ENCODE measurements at places on chromosomes 2 and 18.

GRCh38 chr2:144738749-144739148 lies 218.8 kb upstream of the ZEB2 start:
- no peak for DNase-seq

DNA sequence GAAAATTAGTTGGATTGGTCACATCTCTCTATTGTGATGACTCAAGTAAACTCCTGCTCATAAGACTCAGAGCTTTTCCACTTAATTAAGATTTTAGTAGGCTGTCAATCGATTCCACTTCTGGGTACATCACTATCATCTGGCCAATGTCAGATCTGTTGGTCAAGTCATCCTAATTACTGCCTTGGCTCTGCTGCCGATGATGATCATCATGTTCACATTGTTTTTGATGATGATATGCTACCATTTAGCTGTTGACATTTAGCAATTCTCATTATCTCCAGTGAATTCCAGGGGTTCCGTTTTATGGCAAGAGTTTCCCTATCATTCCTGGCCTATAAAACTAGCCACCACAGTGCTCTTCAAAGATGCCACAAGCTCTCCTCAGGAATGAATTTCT lies 253.4 kb downstream of the IKZF2 start:
- DNase-seq: no peak

GRCh38 chr2:63194175-63194574 lies 143.5 kb downstream of the OTX1 start:
- no peak for DNase-seq

DNA sequence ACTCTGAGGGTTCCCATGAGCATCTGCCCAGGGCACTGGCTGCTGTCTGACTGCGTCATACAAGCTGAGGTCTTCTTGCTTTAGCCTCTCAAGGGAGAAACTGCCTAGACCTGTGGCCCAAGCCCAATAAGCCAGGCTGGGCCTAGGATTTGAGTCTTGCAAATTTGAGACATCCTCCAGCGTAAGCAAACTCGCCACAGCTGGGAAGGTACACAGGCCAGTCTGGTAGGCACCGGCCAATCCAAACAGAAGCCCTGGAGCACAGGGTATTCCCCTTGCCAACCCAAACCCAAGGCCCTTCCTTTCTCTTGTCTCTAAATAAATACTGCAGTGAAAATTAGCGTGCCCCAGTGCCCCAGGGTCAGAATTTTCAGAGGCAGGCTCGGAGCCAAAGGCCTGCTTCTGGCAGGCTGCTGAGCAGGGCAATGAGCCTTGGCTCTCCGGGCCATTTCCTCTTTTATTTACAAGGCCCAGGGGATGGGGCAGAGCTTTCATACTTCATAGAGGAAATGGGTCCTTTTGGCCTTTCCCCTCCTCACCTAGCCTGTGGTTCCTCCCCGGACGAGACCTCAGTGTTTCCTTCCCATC lies 33.3 kb downstream of the POLR1A start:
- DNase-seq: no peak

DNA sequence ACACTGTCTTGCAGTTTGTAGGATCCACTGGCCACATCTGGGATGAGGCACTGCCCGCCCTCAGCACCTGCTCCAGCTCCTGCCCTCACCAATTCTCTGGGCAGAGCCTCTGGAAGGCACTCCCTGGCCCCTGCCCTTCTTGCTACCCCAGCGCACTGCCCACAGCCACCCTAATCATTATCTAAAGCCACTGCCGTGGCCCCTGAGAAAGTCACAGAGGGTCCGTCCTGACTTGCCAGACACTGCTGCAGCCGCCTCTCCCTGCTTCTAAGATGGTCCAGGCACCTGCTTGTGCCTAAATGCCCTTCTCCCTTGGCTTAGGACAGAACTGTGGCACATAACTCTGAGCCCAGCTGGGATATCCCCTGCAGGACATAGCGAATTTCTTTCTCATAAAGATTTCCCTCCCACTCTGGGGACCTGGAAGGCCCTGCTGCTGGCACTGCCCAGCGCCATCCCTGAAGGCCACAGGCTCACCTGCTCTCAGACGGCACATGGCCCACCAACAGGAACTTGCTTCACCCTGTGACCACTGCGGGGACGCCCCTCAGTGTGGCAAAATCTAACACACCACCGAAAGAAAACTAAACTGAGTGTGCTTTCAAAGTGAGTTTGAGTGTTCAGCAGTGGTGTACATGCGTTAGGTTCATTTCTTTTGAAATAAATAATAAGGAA lies 244.9 kb downstream of the HDAC4 start:
- DNase-seq: no peak

DNA sequence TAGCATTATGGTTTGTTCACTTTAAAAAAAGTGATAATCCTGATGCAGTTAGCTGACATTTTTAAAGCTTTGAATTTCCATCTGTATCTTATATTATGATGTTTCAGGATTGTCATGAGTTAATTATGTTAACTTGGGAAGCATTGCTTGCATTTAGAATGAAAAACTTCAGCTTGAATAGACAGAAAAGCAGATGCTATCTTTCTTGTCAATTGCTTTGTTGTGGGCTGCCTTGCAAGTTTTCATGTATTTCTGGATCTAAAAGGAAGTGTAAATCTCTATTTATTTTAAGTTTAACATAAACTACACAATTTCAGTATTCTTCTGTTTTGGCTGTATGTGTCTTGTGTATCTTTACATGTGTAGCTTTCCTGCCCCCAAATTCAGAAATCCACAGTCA lies 479.5 kb downstream of the ARHGAP15 start:
- no peak for DNase-seq

DNA sequence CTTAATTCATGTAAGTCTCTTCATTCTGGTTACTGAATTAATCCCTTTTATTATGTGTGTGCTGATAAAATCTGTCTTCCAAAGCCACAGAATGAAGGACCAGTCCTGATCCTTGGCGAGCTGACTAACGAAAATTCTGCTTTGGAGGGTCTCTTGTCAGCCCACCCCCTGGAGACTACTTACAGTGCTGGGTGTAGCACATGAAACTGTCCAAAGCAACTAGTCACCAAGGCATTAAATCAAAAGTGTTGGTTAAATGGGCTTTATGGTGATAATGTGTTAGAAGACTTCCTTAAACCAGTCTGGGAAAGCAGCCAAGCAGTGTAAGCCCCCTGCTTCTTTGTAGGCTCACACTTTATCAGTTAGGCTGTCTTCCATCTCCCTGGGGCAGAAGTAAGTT lies 420.2 kb downstream of the SUCLG1 start:
- no peak for DNase-seq

DNA sequence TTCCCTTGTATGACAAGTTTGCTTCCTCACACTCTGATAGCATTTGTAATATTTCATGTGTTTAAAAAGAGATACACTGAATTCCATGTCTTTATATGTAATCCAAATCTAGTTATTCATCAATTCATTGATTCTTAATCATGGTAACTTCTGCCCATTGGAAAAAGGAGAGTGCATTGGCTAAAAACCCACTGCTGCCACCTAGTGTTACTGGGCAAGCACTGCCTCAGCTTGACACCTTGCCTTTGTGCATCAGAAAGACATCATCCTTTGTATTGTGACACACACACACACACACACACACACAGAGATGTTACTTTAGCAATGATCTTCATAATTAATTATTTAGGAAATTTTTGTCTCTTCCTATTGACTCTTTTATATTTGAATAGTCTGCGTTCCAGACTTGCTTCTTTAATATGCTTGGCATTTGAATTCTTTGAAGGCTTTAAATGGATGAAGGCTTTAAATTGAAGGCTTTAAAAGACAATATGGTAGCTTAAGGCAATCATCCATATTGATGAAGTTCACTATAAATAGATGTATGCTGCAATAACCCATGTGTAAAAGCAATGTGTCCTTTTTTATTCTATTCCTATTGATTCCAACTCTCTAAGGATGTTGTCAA lies 414.2 kb upstream of the CHST9 start:
- DNase-seq: peak; percentile 59

- DNase-seq: no peak
Measured at GRCh38 chr2:178419123-178419522, 31.9 kb downstream of the PRKRA start.

DNA sequence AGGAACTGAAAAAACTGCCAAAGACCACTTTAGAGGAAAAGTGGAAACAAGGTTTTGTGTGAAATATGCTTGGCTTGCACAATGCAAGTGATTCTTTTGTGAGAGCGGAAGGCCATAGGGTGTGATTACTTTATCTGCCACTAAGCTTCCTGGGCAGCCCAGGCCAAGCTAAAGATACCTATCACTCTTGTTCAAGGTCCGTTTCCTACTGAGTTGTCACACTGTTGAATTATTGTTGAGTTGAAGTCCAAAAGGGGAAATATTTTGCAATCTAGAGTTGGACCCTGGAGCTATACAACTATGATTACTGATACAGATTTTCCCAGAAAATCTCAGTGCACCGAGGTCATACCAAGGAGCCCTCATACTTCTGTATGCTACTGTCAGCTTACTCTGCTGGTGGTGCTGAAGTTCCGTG lies 72.7 kb upstream of the CTAGE1 start:
- no peak for DNase-seq

DNA sequence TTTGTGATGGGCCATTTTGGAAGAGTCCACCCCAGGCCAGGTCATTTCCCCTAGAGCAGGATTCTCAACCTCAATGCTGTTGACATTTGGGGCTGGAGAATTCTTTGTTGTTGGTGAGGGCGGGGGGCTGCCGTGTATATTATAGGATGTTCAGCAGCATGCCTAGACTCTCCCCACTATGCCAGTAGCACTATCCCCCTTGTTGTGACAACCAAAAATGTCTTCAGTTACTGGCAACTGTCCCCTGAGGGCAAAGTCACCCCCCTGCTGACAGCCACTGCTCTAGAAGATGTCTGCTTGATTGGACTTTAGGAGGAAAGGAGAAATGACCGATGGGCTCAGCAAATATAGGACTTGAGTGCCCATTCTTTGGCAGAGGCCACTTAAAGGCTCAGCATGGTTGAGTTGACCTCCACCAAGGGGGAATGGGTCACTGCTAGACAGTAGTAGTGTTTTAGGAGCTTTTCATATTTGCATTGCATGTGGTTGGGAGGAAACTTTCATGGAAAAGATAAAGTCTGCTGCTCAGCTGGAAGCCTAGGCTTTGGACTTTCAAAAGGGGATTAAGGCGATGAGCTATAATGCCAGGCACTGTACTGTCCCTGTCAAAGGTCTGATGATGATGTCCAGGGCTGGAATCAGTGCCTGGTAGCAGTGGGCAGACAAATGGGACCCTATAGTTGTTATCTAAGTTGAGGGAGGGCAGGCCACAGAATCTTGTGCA lies 61.1 kb upstream of the MCFD2 start:
- DNase-seq: no peak

DNA sequence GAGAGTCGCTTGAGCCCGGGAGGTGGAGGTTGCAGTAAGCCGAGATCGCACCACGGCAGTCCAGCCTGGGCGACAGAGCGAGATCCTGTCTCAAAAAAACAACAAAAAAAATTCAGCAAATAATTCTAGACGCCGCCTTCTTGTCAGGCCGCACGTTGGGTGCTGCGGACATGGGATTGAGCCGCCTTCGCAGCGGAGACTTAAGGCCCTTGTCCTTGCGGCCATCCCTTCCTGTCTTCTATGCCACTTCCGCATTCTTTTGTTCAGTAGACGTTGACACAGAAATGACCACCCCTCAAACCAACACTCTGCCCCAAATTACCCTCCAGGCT lies 15.8 kb downstream of the PTPN18 start:
- DNase-seq: no peak

DNA sequence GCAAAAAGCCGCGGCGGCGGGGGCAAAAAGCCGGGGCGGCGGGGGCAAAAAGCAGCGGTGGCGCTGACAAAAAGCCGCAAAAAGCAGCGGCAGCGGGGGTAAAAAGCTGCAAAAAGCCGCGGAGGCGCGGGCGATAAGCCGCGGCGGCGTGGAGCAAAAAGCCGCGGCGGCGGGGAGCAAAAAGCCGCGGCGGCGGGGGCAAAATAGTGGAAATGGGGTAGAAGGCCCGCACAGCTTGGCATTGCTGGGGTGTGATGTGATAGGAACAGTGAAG lies 450.1 kb downstream of the ANKRD30B start:
- DNase-seq: no peak
